ENCODE measurements at places on chromosomes 1 and 21.

- no peak for DNase-seq
Observed at GRCh38 chr1:29470087-29470787, 233.9 kb downstream of the PTPRU start.

GRCh38 chr1:239807361-239807760 is 284.3 kb upstream of the FMN2 start:
- DNase-seq: no peak

DNA sequence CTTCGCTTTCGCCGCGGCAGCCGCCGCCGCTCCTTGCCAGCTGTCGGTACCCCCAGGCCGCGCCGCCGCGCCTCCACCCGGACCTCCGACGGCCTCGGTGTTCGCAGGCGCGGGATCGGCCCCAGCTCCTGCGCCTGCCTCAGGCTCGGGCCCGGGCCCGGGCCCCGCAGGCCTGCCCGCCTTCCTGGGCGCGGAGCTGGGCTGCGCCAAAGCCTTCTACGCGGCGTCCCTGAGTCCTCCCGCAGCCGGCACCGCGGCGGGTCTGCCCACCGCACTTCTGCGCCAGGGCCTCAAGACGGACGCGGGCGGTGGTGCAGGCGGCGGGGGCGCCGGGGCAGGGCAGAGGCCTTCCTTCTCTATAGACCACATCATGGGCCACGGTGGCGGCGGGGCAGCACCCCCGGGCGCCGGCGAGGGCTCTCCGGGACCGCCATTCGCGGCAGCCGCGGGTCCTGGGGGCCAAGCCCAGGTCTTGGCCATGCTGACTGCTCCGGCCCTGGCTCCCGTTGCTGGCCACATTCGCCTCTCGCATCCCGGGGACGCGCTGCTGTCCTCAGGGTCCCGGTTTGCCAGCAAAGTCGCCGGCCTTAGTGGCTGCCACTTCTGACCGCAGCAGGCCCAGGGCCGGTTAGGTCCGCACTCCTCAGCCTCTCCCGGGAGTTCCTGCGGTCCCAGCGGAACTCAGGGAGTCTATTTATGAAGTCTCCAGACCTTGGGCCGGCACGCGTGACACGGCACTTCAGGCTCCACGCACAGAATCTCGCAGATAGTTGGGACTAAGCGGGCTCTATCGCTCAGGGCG is 1.4 kb downstream of the FOXD2 start:
- no peak for DNase-seq

GRCh38 chr1:197083474-197083873 is 16.4 kb upstream of the F13B start:
- no peak for DNase-seq

DNA sequence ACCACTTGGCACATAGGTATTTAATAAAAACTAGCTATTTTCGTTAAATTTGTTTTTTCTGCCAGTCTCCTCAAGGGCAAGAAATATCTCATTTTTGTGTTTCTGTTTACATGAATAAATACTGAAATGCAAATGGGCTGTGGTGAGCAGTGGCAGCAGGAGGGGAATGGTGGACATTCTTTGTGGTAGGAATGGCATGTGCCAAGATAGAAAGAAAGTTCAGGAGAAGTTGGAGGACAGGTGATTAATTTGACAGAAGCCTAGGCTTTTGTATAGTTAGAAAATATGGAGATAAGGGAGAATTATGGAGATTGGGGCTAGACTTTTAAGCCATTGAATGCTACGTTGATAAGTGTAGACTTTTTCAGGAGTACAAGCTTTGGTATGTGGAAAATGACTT is 8.6 kb downstream of the RAP1A start:
- DNase-seq: no peak

GRCh38 chr21:28256837-28257236 is 735.8 kb downstream of the LTN1 start:
- DNase-seq: no peak

DNA sequence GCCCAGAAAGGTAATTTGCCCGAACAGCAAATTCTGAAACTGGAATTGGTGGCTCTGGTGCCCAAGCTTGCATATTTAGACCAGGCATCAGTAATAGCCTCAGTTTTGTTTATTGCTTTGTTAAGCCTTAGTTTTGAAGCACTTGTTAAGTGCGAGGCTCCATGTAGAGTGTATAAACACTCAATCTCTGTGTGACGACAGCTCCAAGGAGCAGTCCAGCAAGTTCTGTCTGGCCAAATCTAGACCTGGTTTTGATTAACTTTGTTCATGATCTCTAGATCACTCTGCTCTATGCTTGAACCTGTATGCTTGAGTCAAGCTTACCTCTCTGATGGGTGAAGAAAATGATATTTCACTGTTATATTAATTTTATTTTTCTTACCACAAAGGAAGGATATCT is 37.4 kb downstream of the DOP1B start:
- DNase-seq: no peak

GRCh38 chr1:176903474-176903873 is 261.0 kb downstream of the ASTN1 start:
- no peak for DNase-seq

- no peak for DNase-seq
Observed at GRCh38 chr1:155079210-155079486, 511 bp downstream of the EFNA3 start.

GRCh38 chr1:84605157-84605556 is 30.9 kb upstream of the CTBS start:
- no peak for DNase-seq

GRCh38 chr1:238115852-238116251 is 225.1 kb upstream of the ZP4 start:
- DNase-seq: no peak

DNA sequence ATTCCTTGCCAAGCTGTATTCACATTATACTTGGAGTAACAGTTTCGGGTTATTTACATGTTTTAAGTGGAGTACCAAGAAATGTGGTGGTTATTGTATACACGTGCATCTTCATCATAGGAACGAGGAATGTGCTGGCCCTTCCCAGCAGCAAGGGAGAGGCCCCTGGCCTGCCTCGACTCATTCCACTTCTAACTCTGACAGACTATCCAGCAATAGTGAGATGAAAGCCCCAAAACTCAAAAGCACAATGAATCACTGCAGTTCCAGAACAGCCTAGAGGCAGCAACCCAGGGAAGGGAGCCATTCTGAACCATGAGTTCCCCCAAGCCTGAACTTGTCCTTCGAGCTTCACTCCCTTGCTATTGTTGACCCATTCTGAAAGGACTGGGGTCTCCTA is 23.1 kb downstream of the FAM89A start:
- no peak for DNase-seq

DNA sequence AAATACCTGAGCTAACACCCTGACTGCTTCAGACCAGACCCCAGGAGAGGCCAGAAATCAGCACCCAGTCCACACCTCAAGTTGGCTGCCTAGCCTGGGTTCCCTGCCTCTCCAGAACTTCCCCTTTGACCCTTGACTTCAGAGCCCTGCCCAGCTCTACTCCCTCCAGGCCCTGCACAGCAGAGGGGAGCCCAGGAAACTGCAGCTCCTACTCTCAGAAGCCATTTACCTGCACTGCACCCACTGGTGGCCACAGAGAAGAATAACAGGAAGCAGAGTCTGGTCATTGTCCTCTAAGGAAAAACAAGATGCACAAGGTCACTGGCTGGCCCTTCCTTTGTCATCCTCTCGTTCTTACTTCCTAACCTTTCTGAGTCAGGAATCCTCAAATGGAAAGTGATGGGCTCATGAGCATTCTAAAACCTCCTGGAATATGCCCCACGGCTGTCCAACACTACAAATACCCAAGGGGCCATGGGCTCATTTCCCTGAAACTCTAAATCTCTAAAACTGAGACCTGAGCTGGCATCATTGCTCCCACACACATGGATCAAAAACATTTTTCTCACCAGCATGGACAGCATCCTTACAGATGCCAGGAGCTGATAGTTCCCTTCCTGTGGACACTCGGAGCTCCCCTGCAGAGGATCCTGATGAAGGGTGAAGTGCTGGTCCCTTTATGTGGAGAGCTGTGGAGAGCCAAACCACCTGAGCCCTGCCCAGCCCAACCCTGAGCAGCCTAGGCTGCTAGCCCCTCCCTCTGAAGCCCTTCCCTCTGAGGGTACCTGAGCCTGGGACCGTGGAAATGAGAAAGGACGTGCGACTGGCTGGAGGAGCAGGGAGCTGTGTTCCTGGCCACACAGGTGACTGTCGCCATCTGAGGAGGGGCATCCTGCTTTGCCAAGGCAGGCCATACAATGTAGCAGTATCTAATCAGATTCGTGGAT is at the start of gene ITLN2:
Gene ITLN2, minus strand, starts transcription at position 652 of the 947 bp plus-strand sequence. Its CDS starts 68 bp downstream, at position 584.
- no peak for DNase-seq

Data from NCI-H187 treated with DMSO at 0.1 percent for 48 hours (cell line).